AG08395 (cell line): ENCODE measurements at places on chromosomes 3 and 15.

- DNase-seq: no peak
Measured at GRCh38 chr15:58559904-58560588, 128.3 kb downstream of the LIPC start.

GRCh38 chr3:9864200-9864927 is 15.7 kb downstream of the CIDEC start:
- DNase-seq: no peak

DNA sequence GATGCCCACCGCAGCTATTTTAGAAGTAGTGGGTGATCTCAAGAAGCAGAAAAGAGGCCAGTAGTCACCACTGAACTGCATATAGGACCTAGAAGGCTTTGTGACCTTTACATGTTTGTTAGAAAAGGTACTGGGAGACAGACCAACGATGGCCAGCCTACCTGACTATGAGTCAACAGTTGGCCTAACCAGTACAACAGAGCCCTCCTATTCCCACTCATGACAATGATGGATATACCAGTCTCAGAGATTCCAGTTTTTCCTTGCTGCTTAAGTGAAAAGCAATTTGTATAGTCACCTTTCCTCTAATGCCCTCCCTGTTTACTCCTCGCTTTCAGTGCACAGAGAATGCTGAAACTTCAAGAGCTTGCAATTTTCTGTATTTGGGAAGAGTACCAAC is 86.6 kb upstream of the PPIB start:
- DNase-seq: no peak

DNA sequence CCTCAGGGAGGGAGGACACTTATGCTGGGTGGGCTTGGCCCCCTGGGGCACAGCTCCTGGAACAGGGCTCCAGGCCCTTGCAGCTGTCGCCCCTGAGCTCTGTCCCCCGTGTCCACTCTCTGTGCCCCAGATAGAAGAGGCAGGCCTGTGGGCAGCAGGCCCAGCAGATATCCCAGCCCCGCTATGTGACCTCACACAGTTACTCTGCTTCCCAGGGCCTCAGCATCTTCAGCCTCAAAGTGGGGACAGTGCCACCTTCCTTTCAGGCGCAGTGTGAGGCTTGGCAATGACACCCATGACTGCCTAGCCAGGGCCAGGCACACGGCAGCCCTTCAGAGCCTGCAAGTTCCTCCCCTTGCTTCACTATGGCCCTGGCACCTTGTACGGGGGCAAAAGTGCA is 98.4 kb downstream of the IQSEC1 start:
- DNase-seq: no peak

- DNase-seq: peak; percentile 60
Measured at GRCh38 chr3:129688271-129688895, 81.9 kb upstream of the PLXND1 start.

DNA sequence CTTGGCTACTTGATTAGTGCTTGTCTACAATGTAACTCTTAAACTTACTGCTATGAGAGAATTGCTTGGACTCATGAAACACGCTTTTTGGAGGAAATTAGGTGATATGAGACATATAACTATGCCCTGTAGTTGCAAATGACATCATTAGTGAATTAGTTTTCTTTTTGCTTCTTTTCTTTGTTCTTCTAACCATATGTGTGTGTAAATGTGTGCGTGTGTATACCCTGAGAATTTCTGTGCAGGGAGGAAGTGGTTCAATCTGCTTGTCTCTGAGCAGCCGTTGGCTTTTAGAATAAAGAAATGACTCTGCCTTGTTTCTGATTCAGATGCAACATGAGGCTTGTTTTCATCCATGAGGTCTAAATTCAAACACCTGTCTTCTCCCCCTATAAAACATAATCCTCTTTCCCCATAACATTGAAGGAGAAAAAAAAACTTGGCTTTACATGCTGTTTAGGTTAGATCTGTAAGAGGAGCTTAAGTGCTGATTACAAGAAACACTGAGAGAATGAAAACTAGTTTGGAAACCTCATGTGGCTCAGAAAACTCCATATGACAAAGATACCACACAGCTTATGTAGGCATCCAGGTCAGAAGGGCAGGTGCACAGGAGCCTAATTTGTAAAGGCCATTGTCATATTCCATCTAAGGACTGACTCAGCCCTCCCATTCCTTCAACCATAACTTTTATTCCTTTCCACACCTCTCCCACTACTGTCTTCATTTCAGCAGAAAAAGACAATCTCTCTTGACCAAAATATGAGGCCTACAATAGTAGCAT is 30.5 kb upstream of the BLM start:
- DNase-seq: no peak

GRCh38 chr3:79521221-79521848 is 246.5 kb downstream of the ROBO1 start:
- DNase-seq: peak; percentile 27

- peak; percentile 94 for DNase-seq
Measured at GRCh38 chr3:127734754-127735473, 62.2 kb downstream of the ABTB1 start.

DNA sequence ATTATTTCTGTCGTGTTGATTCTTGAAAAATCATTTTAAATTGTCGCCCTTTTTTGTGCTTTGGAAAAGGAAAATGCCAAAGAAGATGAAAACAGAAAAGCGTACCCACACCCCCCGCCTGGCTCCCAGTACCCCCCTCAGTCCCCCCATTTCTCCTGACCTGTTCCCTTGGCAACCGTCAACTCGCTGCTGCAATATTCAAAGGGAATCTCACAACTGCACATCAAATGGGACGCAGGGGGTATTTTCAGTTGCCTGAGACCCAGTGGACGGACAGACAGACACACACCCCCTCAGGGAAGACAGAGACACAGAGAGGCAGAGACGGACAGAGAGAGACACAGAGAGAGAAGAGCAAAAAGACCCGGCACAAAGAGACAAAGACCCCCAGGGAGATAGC is 83.5 kb upstream of the PRR20G start:
- no peak for DNase-seq

- DNase-seq: peak; percentile 70
Measured at GRCh38 chr3:56783644-56784447, 17.9 kb downstream of the ARHGEF3 start.

DNA sequence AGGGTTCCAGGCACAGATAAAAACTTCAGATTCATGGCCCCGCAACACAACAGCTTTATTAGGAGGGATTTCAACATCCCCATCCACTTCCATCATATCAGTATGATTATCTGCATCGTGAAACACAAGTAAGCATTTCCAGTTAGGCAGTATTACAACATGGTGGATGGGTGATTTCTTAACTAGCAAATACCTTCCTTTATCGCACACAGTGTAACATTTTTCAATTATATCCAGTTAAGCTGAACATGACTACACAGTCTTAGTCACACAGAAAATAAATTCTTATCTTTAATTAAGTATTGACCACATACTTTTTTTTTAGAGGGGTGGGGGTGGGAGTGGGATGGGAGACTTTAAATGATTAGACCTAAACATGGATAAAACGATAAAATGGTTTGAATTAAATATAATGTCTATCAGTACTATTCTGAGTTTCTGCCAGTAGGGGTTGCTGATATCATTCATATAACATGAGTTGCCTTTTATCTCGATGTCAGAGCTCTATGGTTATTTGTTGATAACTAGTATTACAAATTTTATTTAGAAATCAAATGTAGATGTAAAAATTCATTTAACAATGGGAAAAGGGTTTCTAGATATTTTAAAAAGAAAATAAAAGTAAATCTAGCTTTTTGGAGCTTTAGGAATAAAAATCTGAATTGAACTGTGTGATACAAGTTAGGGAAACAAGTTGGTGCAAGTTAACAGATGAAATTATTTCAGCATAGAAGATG is 146.6 kb downstream of the TBL1XR1 start:
- DNase-seq: peak; percentile 38

- DNase-seq: no peak
Measured at GRCh38 chr3:194287977-194288706, 63.0 kb downstream of the CPN2 start.

DNA sequence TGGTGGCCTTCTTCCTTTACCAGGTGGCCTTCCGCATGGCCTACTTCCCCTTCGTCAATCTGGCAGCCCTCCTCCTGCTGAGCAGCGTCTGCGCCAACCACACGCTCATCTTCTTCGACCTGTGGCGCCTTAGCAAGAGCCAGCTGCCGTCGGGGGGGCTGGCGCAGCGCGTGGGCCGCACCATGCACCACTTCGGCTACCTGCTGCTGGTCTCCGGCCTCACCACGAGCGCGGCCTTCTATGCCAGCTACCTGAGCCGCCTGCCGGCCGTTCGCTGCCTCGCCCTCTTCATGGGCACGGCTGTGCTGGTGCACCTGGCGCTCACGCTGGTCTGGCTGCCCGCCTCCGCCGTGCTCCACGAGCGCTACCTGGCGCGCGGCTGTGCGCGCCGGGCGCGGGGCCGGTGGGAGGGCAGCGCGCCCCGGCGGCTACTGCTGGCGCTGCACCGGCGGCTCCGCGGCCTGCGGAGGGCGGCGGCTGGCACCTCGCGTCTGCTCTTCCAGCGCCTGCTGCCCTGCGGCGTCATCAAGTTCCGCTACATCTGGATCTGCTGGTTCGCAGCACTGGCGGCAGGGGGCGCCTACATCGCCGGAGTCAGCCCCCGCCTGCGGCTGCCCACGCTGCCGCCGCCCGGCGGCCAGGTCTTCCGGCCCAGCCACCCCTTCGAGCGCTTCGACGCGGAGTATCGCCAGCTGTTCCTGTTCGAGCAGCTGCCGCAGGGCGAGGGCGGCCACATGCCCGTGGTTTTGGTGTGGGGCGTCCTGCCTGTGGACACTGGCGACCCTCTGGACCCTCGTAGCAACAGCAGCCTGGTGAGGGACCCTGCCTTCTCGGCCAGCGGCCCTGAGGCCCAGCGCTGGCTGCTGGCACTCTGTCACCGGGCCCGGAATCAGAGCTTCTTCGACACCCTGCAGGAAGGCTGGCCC is 9.9 kb downstream of the DISP2 start:
- DNase-seq: peak; percentile 92

GRCh38 chr3:117489663-117490079 is 780.1 kb downstream of the TUSC7 start:
- DNase-seq: no peak

- peak; percentile 60 for DNase-seq
Measured at GRCh38 chr3:33439546-33440327, 468 bp downstream of the UBP1 start.

DNA sequence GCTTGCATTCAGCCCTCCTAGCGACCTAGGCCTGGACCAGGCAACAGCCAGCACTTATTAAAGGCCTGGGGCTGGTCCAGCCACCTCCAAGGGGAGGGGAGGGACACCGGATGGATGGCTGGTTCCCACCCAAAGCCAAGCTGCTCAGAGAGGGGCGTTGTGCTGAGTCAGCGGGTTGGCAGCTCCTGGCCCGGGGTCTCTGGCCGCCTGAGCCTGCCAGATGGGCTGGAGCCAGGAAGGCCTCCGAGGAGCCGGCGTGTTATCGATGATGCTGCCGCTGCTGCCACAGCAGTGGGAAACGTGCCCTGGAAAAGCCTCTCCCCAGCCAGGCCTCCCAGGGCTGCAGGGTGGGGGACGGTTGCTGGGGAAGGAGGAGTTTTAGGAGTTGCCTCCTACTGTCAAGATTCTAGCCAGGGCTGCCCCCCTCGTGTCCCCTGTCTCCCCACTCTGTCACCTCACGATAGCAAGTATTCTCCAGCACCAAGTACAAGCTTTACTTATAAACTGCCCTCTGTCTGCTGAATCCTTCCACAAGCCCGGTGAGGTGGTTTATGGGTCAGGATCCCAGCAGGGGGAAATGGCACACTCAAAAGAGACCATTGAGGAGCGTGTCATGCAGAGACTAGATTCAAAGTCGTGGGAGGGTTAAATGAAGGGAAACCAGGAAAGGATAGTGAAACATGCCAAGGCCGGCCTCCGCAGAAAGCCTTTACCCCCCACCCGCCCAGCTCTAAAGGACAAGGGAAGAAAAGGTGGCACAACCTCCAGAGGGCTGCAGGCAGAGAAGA is 43.2 kb upstream of the TSEN2 start:
- DNase-seq: peak; percentile 31

DNA sequence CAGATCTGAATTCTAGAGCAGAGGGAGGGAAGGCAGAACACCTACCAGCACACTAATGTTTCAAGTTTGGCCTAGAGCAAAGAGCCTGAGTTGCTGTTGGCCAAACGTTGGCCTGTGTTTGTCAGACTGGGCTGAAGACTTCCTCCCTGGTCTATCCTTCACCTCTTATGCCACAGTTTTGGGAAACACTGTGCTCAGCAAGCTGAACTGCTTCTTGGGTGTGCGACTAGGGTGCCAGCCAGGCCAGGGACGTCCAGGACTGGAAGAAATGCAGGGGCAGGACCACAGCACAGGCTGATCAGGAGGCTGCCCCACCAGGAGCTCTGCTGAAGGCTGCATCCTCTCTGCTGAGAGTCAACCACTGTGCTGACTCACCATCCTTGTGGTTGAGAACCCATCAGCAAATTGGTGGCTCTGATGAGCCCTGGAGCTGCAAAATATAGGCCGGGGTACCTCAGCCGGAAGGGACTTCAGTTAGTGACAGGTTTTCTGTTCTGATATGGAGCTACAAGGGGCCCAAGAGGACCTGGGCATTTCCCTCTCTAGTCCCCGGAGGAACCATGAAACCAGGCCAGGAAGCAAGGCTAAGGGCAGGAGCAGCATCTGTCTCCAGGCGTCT is 131.6 kb upstream of the RASGRP1 start:
- peak; percentile 86 for DNase-seq

GRCh38 chr3:129022114-129023007 is 21.3 kb downstream of the EFCC1 start:
- peak; percentile 31 for DNase-seq

- no peak for DNase-seq
Measured at GRCh38 chr3:101379658-101380376, 59.4 kb upstream of the IMPG2 start.

DNA sequence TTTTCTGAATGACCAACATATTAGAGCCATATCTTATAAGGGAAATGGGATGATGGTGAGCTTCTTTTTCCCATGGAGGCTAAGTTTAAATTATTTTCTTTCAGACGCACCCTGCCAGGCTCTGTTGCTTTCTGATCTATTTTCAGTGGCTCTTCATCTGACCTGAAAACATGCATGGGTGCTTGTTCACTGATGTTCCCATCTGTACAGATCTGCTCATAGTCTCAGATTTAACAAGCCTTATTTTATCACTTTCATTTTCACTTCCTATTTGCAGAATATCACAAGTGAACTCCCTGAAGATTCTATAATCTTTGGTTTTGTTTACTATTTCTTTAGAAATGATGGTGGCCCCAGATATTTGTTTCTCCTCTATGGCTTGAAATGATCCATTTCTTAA is 31.1 kb upstream of the SUCLG2 start:
- no peak for DNase-seq

GRCh38 chr3:154148541-154148940 is 27.4 kb downstream of the ARHGEF26 start:
- no peak for DNase-seq

DNA sequence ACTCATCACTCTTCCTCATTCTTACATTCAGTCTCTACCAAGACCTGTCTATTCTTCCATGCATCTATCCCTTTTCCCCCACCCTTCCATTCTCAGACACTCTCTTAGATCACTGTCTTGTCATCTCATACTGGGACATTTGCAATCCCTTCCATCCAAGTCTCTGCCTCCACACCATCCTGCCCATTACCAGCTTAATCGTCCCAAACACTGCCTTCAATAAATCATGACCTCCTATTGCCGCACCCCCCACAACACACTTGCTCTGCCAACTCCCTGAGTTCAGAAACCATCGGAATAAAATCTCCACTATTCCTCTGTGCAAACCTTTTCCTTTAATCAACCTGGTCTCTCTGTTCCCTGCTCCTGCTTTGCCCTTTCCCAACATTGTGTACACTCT is 18.9 kb downstream of the MYH15 start:
- DNase-seq: no peak

GRCh38 chr15:62059108-62059815 is 985 bp downstream of the VPS13C start:
- DNase-seq: peak; percentile 17

GRCh38 chr3:101182734-101183133 is 137.6 kb downstream of the IMPG2 start:
- no peak for DNase-seq
